Fibroblast of lung (primary cell): ENCODE measurements at places on chromosomes 5 and 9. TPM values are rescaled to one million over a fixed set of nuclear protein-coding genes. Genes with fewer than 3 reads are reported as not detected.

Gene GNA14
- polyA plus RNA-seq, result 0.25 and 0.52 TPM in 2 replicates

DNA sequence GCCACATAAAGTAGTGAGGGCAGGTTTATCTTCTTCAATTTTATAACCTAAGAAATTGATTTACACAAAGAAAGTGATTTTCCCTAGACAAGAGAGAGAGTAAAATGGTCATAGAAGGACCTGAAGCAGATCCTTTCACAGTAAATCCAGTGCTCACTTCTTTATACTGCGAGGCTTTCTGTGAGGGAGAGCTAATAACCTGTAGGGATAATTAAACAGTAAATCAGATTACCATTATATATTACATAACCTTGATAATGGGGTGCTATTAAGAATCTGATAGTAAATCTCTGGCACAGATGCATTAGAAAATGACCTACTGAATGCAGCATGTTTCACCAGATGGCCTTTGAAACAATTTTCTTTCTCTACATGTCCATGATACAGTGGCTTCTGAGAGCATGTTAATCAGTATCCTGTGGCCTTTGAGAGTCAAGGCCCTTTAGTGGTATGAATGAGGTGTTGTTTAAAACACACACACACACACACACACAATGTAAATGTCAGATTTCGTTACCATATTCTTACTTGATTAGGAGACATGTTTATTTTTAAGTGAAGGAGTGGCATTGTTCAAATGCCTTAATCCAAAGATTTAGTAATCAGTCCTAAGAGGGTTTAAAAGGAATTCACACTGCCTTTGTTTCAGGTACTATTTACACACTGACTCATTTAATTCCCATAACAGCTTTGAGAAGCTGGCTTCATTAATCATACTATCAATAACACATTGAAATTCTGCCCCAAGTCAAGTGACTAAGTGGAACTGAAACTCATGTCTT lies 124.7 kb downstream of the ALDH1A1 start:
- DNase-seq, result no peak

GRCh38 chr9:128408963-128409431 lies 11.7 kb upstream of the CERCAM start:
- no peak for DNase-seq

GRCh38 chr9:134723037-134723436 lies 81.4 kb downstream of the COL5A1 start:
- DNase-seq, result no peak

Gene ALG2
- polyA plus RNA-seq, result 47.6 and 62.2 TPM in 2 replicates

DNA sequence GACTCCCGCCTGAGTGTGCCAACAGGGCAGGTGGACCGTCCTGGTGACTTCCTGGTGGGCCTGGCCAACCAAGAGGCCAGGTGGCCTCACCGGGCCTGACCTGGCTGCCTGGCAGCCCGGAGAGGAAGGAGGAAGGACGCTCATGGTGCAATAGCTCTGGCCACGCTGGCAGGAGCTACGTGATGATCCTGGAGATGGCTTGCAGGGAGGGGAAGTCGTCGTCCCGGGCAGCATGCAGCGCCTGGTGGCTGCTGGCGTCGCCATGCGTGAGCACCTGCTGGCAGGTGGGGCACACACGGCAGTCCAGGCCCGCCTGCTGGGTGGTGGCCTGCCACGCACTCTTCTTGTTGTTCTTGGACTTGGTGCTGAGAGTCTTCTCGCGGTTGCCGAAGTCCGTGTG lies 26.3 kb downstream of the SPATA31C1 start:
- no peak for DNase-seq
